CD4-positive, alpha-beta T cell treated with Interleukin-17A for 4 hours (primary cell): ENCODE measurements at places on chromosomes 6 and 20.
A peak's percentile ranks its signal among the peaks of the same experiment; 100 is the strongest.

- no peak for DNase-seq
These were observed 83.3 kb upstream of the SIRPA start for GRCh38 chr20:1811621-1812498.

- no peak for DNase-seq
These were observed 8.1 kb upstream of the HINT3 start for GRCh38 chr6:125948455-125948854.

DNA sequence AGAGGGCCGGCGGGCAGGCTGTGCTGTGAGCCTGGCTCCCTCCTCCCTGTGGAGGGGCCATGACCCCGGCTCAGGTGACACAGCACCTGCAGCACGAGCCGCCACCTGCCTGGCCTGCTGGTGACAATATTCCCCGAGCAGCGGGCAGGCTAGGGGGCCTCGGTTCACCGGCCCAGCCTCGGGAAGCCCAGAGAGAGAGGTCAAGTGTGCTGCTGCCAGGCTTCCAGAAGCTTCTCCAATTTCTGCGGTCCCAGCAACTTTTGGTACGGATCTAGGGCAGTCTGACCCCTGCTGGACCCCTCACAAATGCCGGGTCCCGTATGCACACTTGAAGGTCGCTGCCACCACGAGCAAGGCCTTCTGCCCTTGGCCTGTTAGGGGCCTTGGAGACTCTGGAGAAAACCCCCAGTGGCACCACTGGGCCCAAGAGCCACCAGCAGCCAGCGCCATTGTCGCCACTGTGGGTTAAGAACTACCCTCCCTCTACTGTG lies 38.6 kb upstream of the NOL4L start:
- DNase-seq: no peak

DNA sequence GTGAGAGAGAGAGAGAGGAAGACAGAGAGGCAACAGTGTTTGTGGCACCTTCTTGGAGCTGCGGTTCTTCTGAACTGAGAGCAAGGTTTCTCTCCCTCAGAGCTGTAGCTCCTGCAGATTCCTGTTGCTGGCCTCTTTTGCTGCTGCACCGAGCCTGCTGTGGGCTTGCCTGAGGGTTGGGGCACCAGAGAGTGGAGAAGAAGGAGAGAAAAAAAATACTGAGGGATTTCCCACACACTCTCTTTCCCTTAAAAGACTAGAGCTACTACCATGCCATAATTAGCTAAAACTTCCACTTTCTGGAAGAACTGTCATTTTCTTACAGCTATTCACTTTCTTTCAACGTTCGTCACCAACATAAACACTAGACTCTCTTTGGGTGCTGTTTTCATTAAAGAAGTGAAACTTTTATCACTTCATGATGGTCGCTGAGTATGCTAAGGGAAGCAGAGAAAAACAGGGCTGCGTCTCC lies 18.2 kb upstream of the ECI2 start:
- no peak for DNase-seq

DNA sequence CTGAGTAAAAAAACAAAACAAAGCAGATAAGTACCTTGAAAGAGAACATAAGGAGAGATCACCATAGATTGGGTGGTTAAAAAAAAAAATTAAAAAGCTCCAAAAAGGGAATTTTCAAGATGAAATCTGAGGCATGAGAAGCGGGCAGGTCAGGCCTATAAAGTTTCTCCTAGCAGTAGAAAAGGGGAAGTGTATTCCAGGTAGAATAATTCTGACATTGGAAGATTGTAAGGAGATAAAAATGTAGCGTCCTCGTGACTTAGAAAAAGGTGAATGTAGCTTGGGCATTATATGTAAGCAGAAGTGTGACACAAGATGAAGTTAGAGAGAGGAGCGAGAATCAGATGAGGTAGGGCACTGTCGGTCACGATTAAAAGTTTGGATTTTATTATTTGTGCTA lies 9.1 kb upstream of the ADGRB3 start:
- DNase-seq: no peak

GRCh38 chr20:3194617-3195280 lies 9.7 kb downstream of the DDRGK1 start:
- no peak for DNase-seq

GRCh38 chr6:31270788-31271640 lies 878 bp downstream of the HLA-C start:
- peak; percentile 71 for DNase-seq

- DNase-seq: no peak
These were observed 55.8 kb downstream of the UBE2V1 start for GRCh38 chr20:50056951-50057713.

GRCh38 chr6:41630069-41630468 lies 8.2 kb upstream of the MDFI start:
- DNase-seq: no peak

- DNase-seq: no peak
These were observed 128.3 kb downstream of the TSHZ2 start for GRCh38 chr20:53100476-53100911.

DNA sequence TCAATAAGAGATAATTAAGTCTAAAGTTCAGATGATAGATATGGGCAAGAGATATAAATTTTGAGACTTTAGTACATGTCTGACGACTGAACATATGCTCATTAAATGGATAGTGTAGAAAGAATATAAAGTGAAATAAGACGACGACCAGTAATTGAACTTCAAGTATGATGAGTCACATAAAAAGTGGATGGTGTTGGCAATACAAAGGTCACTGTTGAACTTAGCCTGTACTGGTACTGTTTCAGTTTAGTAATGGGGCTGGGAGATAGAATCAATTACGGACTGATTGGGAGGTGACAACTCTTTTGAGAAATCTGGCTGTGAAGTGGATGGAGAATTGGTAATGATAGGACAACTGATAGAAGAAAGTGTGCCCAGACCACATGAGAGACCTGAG lies 68.1 kb downstream of the IBTK start:
- DNase-seq: no peak

GRCh38 chr6:71126506-71126905 lies 162.1 kb upstream of the OGFRL1 start:
- no peak for DNase-seq

DNA sequence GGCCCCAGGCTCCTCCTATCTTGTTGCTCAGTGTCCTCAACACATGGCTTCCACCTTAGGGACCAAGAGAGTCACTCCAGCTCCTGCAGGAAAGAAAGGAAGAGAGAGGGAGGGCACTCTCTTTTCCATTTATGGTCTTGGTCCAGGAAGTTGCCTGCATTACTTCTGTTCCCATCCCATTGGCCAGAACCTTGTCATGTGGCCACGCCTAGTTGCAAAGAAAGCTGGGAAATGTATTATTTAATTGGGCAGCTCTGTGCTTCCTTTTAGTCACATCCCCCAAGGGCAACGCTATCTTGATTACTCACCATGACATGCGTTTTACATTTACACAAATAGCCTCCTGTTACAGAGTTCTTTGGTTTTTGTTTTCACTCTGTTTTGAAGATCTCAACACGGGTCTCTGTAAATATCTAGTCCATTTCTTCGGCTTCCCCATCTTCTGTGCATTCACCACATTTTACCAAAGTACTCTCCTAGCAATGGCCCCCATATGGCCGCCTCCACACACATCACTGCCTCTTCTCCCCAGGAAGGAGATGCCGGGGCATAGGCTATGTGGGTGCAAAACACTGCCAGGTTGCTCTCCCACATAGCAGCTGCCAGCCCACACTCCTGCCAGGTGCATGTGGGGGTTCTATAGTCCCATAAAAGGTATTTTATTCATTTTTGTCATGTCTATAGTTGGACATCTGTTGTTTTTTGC lies 35.7 kb upstream of the ZMYND8 start:
- DNase-seq: no peak

- DNase-seq: no peak
These were observed 63.2 kb upstream of the BEND6 start for GRCh38 chr6:56891754-56892153.

GRCh38 chr6:1094306-1094705 lies 217.6 kb upstream of the FOXQ1 start:
- no peak for DNase-seq

- DNase-seq: no peak
These were observed 13.3 kb upstream of the GGTLC1 start for GRCh38 chr20:24001712-24002405.

DNA sequence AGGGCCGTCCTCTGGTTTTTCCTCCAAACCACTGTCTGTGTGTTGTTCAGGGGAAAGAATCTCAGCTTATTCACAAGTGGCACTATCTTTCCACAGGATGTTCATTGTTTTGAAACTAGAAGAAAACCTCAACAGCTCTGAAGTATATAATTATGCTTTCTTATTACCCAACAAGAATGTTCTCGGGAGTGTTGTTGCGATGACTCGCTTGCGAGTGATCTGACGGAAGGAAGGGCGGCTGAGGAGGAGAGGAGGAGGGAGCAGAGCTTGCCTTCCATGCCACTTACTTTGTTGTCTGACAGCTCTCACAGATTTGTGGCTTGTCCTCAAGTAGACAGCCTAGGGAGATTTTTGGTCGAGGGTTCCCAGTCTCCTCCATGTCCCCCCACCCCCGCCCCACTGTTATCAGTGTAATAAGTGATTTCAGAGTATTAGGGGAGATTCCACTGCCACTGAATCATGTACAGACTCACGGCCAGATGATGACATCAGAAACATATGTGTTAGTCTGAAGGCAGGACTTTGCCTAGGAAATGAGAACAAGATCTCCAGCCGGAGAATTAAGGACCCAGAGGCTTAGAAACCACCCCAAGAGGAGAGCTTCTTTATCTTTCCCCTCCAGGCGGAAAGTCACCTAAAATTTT lies 80.7 kb upstream of the CCN6 start:
- DNase-seq: peak; percentile 79

- no peak for DNase-seq
These were observed 30.7 kb downstream of the GFRA4 start for GRCh38 chr20:3632311-3633004.

- no peak for DNase-seq
These were observed 152.1 kb upstream of the RALGAPA2 start for GRCh38 chr20:20864351-20865096.

DNA sequence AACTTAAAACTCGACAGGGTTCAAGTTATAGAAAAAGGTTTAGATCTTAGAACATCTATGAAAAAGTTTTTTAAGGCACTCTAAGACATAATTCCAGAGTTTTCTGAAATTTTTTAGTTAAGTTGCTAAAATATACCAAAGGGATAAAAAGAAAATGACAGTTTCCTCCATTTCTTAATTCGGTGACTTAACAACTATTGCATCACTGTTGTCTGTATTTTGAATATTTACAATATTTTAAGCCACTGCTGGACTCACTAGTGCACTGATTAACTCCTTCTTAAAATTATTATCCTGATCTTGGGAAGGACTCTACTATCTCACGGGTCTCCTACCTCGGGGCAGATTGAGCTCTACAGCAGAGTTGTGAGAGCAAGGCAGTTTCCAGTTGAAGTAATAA lies 91.0 kb downstream of the ADGB start:
- no peak for DNase-seq

DNA sequence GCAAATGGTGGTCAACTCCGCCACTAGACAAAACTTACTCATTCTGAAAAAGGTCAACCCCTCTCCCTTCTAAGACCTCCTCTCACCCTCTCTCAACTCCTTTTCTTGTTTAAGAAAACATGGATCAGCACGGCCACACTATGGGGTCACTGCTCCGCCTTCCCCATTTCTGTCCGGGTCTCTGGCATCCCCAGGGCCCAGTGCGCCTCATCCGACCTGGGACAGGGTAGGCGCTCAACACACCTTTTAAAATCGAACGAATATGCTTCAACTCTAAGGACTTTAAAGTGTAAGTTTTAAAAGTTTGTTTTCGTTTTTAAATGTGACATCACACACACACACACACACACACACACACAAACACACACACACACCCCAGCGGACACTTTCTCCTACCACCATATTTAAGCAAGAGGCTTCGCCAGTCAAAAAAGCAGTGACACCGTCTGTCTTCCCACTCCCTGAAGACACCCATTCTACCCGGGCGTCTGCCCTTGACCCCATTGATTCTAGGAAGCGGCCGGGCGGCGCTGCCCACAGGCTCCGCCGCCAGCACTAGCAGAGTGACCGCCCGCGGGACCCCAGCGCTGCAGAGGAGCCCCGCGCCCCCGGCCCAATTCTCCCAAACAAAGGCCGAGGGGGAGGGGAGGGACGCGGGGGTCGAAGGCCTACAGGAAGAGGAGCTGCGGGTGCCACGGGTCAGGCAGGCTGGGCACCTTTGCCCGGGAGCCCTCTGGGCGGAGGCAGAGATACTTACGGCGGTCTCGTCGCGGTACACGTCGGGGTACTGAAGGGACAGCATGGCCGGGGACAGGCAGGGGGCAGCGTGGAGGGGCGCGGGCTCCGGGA lies 568 bp downstream of the PREP start:
- DNase-seq: peak; percentile 23

DNA sequence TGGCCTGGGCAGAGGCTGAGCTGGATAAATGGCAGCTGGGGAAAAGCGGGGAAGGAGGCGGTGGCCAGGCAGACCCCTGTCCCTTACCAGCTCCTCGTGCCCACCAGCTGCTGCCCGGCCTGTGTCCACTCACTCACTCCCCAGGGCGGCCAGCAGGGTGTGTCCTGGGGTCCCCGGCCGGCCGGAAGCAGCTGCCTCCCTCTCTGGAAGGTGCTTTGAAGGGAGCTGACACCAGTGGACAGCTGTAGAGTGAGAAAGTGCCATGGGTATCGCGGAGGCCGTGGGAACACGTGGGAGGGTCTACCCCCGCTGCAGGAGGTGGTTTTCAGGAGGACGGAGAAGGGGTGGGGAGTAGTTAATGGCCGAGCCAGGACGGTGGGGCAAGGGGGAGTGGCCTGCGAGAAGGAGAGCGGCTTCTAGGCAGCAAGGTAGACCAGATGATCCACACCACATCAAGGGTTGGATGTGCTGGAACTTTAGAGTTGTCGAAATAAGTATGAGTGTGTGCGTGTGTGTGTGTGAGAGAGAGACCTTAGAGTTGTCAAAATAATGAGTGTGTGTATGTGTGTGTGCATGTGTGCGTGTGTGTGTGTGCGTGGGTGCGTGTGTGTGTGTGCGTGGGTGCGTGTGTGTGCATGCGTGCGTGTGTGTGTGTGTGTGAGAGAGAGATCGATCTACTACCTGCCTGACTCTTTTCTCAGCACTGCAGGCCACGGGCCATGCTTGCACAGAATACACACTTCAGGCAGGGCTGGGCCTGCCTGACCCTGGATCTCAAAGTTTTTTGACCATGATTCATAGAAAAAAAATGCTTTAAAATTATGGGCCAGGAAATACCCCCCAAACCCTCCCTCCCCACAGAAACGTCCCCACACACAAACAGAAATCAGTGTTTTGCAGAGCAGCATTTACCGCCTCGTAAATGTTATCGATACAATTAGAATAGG lies 43.9 kb downstream of the CDH4 start:
- no peak for DNase-seq

- no peak for DNase-seq
These were observed 17.7 kb upstream of the BCLAF1 start for GRCh38 chr6:136307351-136307750.

- DNase-seq: no peak
These were observed 189.7 kb downstream of the DTNBP1 start for GRCh38 chr6:15473174-15473573.

GRCh38 chr20:25006431-25007167 lies 14.0 kb upstream of the APMAP start:
- DNase-seq: no peak

GRCh38 chr6:13553646-13554045 lies 20.8 kb upstream of the SIRT5 start:
- no peak for DNase-seq
